ENCODE measurements at places on chromosomes 12 and 14.
A peak's percentile ranks its signal among the peaks of the same experiment; 100 is the strongest.

DNA sequence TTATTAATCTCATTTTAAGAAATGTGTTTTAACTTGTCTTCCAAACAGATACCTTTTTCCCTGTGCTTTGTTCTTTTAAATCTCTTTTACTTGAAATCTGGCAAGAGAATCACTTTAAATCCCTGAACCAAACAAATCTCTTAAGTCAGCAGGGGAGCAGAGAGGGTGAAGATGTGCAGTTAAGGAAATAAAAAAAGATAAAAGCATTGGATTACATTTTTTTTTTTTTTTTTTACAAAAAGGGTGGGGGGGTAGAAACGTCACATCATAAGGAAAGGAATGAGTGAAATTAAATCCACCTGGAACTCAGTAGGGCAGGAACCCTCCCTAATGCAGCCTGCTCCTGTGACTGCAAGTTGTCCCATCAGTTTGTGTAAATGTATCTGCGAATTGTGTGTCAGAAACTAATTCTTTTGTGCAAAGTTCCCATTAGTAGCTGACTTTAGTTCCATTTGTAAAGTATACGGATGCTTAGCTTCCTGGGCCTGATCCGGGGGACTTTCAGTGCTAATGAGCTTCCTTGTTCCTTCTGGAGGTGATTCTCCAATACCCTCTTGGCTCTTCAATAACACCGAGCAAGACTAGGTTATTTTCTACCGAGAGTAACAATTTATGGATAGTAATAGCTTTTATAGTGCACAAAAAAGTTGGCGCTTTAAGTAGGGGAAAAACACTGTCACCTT, 1.5 kb downstream of the TTC6 start:
- DNase-seq = no peak

DNA sequence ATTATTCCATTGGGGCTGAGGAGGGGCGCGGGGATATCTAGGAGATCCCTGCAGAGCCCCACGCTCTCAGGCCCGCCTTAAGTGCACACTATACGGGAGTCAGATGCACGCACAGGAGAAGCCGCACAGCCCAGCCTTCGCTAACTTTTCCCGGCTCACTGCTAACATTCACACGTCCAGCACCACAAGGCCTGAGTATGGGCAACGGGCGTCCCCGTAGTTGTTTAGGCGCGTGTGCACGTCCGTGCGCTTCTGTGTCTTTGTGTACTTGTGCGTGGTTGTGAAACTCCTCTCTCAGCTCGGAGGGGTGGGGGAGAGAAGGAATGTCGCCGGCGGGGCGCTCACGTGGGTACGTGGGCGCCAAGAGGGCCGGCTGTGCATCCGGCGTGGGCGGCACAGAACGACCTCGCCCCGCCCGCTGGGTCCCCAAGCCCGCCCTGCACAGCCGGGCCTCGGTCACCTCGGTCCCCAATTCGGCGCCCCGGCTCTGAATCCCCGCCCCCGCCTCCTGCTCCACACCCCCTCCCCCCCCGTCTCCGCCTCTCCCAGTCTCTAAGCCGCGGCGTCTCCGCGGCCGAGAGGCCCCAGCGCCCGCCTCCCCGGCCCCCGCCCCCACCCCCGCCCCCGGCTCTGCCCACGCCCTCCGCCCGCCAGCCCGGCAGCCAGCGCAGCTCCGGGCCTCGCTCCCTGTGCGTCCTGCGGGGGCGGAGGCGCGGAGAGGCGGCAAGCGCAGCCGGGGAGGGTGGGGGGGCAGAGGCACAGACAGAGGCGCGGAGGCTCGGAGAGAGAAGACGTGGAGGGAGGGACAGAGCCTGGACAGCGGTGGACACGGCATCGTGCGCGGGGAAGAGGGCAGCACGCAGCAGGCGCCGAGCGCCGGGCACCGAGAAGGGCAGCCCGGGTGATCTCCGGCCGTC, at the start of gene NAB2:
TSS of gene NAB2 (plus strand) at position 761 of the 917 bp plus-strand sequence. CDS start 158 bp downstream, outside the sequence.
- peak; percentile 95 for DNase-seq

GRCh38 chr14:67704484-67705089, 2.9 kb downstream of the RDH12 start:
- DNase-seq = peak; percentile 65

DNA sequence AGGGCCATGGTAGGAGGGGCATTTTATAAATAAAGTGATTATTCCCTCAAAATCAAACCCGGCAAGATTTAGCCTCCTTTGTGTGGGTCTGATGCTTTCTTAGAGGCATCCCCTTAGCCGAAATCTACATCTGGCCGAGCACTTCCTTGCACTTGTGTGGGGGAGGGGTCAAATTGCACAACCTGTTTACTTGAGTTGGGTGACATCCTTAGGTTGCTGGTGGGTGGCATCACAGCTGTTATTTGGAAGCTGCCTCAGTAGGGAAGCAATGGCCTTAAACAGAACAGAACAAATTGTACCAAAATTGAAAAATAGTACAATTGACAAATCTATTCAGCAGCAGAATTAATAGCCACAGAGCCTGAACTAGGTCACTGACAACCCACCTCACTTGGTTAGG, 546.1 kb downstream of the SNAPC1 start:
- DNase-seq = no peak

DNA sequence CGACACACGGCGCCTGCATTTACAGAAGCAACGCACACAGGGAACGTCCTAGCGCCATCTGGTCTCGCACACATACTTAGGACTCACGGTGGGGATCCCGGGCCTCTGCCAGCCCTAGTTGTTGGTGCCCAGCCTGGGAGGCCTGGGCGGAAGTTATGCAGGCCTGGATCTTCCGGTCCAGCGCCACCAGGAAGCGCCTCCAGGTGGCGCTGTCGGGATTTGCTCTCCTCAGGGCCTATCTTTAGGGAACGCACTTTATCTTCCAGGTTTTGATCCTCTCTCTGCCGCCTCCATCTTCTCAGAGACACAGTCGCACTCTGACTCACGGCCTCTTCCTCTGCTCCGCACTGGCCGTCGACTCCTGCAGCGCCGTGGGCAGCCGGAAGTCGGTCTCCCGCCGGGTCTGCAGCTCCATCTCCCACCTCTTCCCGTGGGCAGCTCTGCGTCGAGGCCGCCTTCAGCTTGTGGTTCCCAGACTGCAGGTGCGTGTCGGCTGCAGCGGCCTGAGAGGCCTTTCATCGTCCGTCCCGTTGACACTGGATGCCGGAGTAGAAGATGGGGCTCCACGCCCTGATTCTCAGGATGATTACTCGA, 760.4 kb downstream of the TMEM121 start:
- no peak for DNase-seq

Measured in D341Med (cell line).